ENCODE measurements at places on chromosomes 11 and 22.

- no peak for DNase-seq
These were observed 430.0 kb downstream of the FAM181B start for GRCh38 chr11:82303671-82304070.

DNA sequence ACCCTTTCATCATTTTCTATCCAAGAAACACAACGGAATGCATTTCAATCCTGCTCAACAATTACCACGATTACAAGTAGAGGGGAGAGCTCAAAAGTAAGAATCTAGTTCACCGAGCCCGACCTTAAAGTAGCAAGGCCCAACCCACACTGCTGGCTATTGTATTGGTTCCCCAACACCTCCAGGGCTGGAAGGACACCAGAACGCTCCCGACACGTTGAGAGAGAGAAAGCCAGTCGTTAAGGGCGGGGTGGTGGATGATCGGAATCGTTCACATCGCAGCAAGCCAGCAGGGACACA is 690 bp downstream of the CKAP5 start:
- no peak for DNase-seq

DNA sequence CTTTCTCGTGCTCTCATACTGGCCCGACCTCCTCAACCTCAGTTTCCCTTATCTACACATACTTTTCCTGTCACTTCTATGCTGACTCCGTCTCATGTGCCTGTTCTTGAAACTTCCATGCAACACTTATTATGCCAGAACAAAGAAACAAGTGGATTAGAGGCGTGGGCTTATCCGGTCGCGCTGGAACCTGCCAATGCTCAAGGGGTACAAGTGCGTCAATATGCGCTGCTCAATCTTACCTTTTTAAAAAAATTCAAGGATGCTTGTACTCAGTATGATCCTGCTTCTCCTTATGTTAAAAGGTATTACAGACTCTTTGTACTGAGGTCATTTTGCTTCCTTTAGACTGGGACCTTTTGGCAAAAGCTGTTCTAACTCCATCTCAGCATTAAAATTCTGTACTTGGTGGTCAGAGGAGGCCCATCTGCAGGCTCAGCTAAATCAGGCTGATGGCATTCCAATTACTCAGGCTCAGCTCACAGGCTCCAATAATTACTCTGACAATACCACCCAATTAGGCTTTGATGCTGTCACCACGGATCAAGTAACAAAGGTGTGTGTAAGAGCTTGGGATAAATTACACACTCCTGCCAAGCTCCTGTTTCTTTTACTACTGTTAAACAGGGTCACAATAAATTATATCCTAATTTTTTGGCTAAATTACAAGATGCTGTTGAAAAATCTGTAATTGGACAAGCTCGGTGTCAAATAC is 26.3 kb upstream of the ALDH3B2 start:
- DNase-seq = no peak

- no peak for DNase-seq
These were observed 97.2 kb downstream of the MICAL2 start for GRCh38 chr11:12207384-12208150.

- no peak for DNase-seq
These were observed 30.3 kb downstream of the LAYN start for GRCh38 chr11:111570796-111571195.

DNA sequence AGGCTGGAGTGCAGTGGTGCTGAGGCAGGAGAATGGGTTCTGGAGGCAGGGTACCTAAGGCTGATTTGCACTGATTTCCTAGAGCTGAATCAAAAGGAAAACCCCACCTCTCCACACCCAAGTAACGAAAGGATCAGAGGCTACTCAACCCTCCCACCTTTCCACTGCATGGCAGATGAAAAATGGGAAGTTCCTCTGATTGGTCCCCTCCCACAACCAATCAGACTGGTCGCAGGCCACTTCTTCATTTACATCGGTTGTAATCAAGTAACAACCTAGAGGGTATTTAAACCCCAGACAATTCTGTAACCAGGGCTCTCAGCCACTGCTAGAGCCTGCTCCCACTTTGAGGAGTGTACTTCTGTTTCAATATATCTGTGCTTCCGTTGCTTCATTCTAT is 18.6 kb upstream of the PARVB start:
- no peak for DNase-seq

GRCh38 chr11:45102810-45103621 is 43.4 kb upstream of the PRDM11 start:
- DNase-seq = peak; percentile 77

GRCh38 chr11:13884158-13884799 is 78.2 kb upstream of the SPON1 start:
- no peak for DNase-seq

GRCh38 chr22:37619991-37620390 is 11.4 kb downstream of the GGA1 start:
- DNase-seq = no peak

DNA sequence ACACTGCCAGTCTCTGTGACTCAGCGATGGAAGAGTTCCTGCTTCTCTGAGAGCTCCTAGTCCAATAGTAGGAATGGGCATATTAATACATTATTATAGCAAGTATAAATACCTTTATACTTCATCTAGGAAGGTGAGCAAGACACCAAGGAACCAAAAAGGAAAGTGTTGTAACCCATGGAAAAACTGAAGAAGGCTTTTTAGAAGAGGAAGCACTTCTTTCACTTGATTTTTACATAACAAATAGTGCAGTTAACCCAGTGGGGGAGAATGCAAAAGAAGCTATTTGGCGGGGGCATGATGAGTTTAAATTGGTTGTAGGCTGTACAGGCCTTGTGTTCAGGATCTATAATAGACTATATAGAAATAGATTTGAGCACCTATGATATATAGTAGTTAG is 31.2 kb upstream of the C11orf87 start:
- DNase-seq = no peak

DNA sequence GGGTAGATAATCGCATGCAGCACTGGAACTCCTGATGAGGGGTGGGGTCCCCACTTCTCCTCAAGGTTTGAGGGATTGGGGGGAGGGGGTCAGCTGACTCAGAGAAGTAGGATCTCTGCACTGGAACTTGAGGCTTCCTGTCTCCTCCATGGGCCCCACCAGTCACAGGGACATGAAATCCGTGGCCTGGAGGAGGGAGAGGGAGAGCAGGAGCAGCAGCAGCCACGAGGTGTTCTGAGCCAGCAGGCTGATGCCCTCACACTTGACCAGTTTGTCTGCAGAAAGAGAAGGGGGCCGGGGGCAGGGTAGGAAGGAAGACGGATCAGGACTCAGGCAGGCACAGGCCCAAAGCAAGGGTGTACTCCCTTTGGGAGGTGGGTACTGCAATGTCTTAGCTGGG is 3.7 kb downstream of the THY1 start:
- no peak for DNase-seq

DNA sequence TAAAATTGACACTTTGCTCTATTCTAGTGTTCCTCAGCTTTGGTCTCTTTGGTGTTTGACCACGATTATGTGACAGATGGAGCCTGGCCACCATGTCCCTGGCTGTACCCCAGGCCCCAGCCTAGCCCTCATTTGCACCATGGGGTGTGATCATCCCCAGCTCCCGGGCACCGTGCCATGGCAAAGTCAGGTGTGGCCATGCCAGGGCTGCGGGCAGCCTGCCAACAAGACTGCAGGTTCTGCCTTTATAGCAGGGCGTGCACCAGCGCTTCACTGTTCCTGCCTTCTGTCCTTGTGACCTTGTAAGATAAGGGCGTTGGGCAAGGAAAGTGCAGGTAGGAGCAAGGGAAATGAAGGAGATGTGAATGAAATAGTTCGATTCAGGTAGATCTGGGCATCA is 22.4 kb upstream of the APOBEC3A start:
- DNase-seq = no peak

- no peak for DNase-seq
These were observed 26.2 kb upstream of the LIPT2 start for GRCh38 chr11:74519710-74520109.

GRCh38 chr11:776561-777287 is 563 bp downstream of the GATD1 start:
- DNase-seq = peak; percentile 39

DNA sequence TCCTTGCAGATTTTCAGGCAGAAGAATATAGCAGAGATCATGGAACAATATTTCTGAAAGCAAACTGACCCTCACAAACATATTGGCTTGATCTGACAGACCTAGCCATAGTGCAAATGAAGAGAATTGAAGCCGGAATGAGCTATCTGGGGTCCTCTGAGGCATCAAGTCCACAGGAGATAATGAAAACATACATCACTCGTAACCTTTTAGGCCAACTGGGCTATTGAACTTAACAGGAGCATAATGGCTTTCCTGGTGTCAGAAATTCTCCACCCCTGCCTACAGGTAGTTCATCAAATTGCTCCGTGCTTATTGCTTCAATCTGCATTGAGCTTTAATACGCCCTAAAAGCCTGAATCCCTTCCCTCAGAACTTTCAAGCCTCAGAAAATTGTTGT is 1414.6 kb upstream of the TENM4 start:
- DNase-seq = no peak

Data from GM10248 (cell line).